ENCODE measurements at places on chromosomes 3 and 15. TPM values are rescaled to one million over a fixed set of nuclear protein-coding genes. Genes with fewer than 3 reads are reported as not detected.

- DNase-seq, result no peak
Measured at GRCh38 chr15:65182538-65182937, 2.6 kb downstream of the CLPX start.

GRCh38 chr3:119257654-119258410 lies 17.2 kb upstream of the B4GALT4 start:
- DNase-seq, result no peak

GRCh38 chr15:80495401-80495942 lies 91.3 kb downstream of the ARNT2 start:
- DNase-seq, result no peak

GRCh38 chr15:48992545-48992944 lies 28.8 kb upstream of the SHC4 start:
- no peak for DNase-seq

DNA sequence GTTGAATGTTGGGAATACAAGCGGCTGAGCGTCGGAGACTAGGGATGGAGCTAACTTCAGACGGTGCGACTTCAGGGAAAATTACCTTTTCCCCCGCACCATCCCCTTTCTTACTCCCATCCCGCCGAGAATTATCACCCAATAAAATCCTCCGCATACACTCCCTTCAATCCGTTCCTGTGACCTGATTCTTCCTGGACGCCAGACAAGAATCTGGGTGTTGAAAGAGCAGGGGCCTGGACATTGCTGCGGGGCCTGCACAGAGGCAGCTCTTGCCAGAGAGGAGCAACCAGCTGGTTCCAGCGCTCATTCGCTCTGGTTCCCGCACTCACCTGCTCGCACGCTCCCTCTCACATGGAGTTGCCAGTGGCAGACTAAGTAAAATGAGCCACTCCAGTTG lies 241.9 kb downstream of the ALCAM start:
- DNase-seq, result no peak

GRCh38 chr15:94671858-94672532 lies 440.6 kb downstream of the MCTP2 start:
- DNase-seq, result peak; percentile 20

GRCh38 chr3:167484551-167484950 lies 10.7 kb upstream of the SERPINI2 start:
- DNase-seq, result no peak

DNA sequence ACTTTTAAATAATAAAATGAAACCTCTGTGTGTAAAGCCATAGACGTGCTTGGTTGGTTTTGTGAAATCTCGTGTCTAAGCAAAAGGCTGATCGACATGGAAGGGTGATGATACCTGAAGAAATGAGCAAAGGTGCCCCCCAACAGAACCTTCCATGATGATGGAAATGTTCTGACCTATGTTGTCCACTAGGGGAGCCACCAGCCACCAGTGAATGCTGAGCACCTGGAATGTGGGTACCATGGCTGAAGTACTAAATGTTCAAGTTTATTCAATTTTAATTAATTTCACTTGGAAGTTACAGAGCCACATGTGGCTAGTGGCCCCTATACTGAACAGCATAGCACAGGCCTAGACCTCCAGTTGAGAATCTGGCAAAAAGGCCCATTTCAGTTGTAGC lies 158.8 kb downstream of the POLR2M start:
- no peak for DNase-seq

GRCh38 chr15:101151288-101151687 lies 100.6 kb downstream of the CHSY1 start:
- no peak for DNase-seq

DNA sequence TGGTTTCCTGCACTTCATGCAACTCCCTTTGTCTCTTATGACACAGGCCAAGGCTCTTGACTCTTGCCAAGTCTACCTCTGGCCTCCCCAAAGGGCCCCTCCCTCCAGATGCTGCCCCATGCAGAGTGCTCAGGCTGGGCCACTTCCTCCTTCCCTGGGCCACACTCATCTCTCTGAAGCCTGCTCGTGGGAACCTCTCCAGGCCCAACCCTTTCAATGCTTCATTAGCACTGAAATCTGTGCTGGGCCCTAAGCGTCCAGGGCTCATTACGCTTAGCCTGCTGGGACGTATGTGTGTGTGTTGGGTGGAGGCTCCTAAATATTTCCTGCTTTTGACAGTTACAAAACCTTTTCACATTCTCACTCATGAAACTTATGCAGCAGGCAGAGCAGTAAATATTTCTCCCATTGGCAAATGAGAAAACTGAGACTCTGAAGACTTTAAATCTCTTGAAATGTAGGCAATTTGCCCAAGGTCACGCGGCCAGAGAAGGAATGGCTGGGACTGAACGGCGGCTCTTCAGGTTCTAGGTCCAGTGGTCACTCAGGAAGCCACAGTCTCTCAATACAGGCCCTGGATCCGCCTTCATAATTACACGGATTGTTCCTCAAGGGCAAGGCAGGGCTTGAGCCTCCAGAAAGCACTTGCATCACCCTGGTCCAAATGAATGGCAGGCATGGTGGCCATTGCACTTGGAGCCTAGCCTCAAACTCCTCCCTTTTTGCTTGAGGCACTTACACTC lies 241.7 kb upstream of the HES1 start:
- DNase-seq, result no peak

DNA sequence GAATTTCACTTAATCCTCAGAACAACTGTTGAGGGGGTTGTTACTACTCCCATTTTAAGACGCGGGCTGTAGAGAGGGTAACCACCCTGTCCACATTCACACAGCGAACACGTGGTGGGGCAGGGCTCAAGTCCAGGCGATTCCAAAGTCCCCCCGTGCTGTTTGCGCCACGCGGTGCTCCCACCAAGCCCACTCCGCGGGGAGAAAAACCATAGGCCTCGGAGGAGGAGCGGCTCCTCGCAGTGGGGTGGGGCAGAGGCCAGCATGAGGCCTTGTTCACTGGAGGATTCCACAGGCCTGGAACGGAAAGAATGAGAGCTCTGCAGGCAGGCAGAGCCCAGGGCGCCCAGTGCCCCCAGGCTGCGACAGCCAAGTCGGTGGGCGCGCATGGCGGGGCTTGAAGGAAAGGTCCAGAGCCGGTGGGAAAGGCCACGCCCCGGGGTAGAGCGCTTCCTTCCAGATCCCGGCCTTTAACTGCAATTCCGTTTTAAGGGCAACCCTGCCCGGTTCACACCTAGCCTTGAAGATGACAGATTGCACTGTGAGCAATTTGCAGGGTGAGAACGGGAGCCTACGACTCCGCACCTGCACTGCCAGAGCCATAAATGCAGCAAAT lies 161.8 kb upstream of the TBL1XR1 start:
- DNase-seq, result peak; percentile 89

GRCh38 chr3:18443665-18444594 lies 18.8 kb upstream of the SATB1 start:
- DNase-seq, result peak; percentile 27

GRCh38 chr3:149744151-149744550 lies 8.1 kb downstream of the COMMD2 start:
- DNase-seq, result no peak

- DNase-seq, result no peak
Measured at GRCh38 chr15:48090666-48091065, 30.1 kb upstream of the SLC24A5 start.

- DNase-seq, result no peak
Measured at GRCh38 chr15:73051391-73051806, 864 bp upstream of the NEO1 start.

DNA sequence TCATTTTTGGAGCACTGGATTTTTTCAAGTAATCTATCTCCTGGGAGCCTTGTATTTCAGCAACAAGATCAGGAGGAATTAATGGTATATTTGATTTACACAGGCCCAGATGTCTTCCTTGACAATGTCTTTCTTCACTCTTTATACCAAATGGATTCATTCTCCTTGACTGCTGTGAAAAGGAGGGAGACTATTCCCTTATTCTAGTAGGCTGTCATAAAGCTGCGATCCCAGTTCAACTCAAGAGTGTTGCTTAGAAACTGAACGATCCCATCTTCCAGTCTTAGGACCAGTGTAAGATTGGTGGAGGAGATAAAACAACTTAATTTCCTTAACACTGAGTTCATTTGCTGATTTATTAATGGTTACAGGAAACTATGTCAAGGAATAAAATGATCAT lies 119.4 kb upstream of the ROBO1 start:
- no peak for DNase-seq

DNA sequence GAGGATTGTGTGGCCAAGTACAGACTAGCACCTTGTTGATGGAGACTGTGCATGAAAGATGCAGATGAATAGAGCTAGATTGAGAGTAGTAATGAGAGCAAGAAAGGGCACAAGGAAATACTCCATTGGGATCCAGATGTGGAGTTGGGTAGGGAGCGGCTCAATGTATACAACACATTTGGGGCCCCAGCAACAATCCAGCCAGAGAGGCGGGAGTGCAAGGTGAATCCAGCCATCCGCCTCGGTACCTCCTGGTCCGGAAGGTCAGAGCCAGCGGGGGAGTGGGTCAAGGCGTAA lies 9.0 kb downstream of the ISL2 start:
- DNase-seq, result no peak

GRCh38 chr15:75790631-75791336 lies 52.5 kb upstream of the UBE2Q2 start:
- DNase-seq, result no peak

DNA sequence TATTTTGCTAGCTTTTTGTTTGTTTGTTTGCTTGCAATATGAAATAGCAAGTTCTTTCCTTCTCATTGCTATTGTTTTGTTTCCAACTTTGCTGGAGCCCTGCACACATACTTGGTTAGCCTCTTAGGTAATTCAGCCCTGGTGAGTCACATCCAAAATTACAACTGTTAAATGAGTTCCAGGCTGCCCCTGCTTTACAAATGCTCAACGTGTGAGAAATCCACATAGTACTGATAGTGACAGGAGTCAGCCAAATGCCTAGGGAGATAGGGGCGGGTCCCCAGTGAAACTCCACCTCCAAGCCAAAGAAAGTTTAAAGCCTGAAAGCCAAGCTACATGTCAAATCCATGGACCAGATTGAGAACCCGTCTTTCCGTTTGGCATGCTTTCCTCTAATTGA lies 81.3 kb upstream of the RNF7 start:
- DNase-seq, result no peak

GRCh38 chr3:52238193-52238760 lies 681 bp downstream of the TWF2 start:
- DNase-seq, result peak; percentile 40

- no peak for DNase-seq
Measured at GRCh38 chr15:94080989-94081605, 150.3 kb upstream of the MCTP2 start.

- DNase-seq, result peak; percentile 39
Measured at GRCh38 chr15:91694131-91694830, 159.2 kb upstream of the SLCO3A1 start.

DNA sequence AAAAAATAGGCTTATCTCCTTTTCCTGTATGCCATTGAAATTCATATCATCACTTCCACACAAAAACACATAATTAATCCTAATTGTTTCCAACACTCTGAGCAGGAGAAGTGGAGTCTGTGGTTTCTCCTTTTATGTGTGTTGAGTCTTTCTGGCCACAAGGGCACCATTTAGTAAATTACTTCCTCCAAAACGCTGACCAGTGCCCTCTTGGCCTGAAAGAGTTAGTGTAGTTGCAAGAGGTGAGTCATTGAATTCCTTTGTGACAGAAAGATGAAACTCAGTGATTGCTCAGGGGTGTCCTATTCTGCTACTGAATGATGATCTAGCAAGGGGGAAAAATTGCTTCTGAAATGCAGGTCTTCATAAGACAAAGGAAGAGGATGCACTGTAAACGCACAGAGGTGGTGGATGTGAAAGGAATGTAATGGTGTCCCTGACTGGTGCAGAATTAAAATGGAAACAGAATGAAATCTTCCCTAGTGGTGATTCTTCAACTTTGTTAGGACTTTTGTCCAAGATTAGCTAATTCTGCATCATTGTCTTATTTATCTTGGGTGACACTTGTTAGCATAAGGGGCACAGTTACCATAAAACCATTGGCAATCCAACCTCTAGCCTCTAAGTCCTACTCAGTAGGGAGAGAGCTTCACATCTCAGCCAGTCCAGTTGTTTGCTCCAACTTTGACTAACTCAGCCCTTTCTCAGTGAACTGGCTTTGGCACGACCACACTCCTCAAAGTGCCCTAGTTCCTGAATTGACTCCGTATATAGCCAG lies 208.4 kb upstream of the NANOGP8 start:
- DNase-seq, result peak; percentile 37

DNA sequence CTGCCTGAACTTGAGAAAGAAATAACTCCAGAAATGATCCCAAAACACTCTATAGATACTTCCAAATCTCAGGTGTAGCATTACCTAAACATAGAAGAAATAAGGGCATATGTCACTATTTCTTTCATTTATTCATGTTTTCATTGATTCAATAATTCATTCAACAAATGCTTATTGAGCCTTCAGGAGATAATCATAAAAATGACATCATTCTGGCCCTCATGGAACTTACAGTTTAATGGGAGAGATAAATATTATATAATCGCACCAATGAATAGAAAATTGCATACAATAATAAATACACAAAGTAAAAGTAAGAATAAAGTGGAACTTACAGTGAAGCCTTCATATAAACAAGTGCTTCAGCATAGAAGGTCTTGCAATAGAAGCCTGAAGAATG lies 58.1 kb upstream of the NR2F2 start:
- DNase-seq, result no peak

Gene RTP3
- not detected for polyA plus RNA-seq

Gene TGM4
- polyA plus RNA-seq, result 0.04 TPM

Gene GOLGA6B
- polyA plus RNA-seq, result 0.07 TPM

Gene MAP6D1
- polyA plus RNA-seq, result 1.5 TPM

Gene CPEB1
- 1.5 TPM for polyA plus RNA-seq

Gene SLC22A14
- polyA plus RNA-seq, result 0.13 TPM

Gene LRRC15
- 0.03 TPM for polyA plus RNA-seq

Gene GOLGA6L4
- 8.2 TPM for polyA plus RNA-seq

Gene FETUB
- not detected for polyA plus RNA-seq

Gene CORO2B
- polyA plus RNA-seq, result 5.4 TPM

Gene SLC6A1
- polyA plus RNA-seq, result 1.3 TPM

Gene CERS3
- polyA plus RNA-seq, result 0.15 TPM

Gene BCL2A1
- 4.9 TPM for polyA plus RNA-seq

Gene TMEM212
- polyA plus RNA-seq, result not detected

Gene UBA7
- 60.4 TPM for polyA plus RNA-seq

Gene AQR
- 27.5 TPM for polyA plus RNA-seq

Gene ITPR1
- polyA plus RNA-seq, result 12.7 TPM

All from large intestine (tissue), 12 donors.